ENCODE measurements at places on chromosomes 12 and 14.

DNA sequence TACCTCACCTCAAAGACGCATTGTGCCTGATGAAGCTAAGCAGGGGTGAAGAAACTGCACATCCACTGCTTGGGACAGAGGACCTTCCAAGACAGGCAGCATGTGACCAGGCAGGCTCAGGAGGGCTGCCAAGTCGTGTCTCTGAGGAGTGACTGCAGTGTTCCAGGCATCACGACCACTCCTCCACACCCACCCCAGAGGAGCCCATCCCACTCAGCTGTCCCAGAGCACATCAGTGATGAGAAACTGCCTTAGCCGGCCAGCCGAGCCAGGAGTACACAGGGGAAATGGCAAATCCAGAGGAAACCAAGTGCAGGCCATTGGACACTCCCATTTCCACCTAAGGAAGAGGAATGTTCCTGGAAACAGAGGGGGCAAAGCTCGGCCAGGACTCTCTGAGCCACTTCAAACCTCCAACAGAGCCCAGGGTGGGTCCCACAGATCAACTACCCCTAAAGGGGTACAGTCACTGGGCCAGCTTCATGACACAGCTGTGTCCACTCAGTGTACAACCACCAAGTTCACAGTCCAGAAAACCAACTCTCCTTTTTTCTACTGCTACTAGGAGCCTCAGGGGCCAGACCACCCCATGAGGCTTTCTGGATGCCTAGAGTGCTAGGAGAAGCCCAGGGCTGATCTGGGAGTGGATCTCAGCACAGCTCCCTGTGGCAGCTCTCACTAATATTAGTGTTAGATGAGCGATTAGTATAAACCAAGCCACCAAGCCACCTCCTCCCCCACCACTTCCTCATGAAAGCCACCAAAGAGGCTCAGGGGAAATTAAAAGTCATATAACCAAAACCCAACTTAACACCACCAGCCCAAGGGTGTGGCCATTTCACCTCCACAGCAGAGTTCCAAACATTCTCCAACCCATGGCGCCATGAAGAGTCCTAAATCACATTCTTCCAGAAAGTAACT lies 15.4 kb downstream of the PXN start:
- no peak for DNase-seq

- DNase-seq, result no peak
Measured at GRCh38 chr12:123410041-123410412, 26.1 kb downstream of the KMT5A start.

DNA sequence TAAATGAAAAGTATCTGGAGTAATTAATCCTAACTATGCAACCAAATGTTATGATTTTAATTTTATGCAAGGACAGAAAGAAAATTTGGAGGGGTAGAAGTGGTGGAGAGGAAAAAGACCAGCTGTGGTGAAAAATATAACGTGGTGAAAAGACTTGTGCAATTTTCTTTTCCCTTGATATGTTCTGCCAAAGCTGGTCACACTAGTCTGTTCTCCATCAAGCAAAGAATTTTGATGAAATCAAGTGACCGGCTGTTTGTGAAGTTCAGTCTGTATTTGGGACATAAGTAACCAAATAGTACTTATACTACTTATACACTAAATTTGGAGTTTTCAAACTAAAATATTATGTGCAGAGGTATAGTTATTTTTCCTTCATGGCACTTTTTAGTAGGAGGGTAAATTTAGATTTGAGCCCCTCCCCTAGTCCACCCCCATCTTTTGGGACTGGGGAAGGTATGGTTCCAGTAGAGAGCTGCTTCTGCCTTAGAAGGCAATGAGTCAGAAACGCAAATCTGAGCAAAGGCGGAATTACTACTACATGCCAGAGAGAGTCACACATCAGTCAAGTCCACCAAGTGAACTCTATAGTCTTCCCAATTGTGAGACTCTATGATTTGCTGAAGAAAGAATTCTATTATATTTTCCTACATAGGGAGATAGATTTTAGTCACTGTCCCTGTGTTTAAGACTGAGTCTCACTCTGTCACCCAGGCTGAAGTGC lies 229.7 kb downstream of the SLC25A21 start:
- no peak for DNase-seq

DNA sequence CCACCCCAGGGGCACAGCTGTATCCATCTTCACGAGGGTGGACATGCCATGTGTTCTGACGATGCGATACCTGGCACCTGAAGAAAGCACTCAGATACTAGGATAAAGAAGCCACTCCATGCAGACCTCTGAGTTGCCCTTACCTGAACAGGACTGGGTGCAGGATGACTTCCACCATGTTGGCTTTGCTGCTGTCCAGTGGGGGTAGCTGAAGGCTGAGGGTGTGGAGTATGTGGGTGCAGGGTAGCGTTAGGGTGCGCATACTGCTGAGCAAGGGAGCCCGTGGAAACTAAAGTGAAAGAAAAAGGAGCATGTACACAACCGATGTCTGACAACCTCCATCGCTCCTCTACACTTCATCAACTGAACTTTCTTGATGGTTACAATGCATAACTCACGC lies 51.3 kb downstream of the SH2B3 start:
- DNase-seq, result no peak

DNA sequence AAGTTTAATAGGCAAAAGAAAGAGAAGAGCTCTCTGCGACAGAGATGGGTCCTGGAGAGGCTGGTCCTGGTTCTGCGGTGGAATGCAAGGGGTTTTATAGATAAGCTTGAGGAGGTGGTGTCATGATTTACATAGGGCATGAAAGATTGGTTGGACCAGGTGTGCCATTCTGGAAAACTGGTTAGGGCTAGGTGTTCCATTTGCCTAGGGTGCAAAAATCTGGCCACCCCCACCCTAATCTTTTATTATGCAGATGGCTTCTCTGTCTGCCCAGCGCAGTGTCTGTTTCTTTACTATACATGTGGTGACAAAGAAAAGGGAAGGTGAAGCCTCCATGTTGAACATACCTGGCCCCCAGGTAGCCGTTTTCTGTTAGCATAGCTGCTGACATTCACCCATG lies 65.4 kb downstream of the ERC1 start:
- no peak for DNase-seq

DNA sequence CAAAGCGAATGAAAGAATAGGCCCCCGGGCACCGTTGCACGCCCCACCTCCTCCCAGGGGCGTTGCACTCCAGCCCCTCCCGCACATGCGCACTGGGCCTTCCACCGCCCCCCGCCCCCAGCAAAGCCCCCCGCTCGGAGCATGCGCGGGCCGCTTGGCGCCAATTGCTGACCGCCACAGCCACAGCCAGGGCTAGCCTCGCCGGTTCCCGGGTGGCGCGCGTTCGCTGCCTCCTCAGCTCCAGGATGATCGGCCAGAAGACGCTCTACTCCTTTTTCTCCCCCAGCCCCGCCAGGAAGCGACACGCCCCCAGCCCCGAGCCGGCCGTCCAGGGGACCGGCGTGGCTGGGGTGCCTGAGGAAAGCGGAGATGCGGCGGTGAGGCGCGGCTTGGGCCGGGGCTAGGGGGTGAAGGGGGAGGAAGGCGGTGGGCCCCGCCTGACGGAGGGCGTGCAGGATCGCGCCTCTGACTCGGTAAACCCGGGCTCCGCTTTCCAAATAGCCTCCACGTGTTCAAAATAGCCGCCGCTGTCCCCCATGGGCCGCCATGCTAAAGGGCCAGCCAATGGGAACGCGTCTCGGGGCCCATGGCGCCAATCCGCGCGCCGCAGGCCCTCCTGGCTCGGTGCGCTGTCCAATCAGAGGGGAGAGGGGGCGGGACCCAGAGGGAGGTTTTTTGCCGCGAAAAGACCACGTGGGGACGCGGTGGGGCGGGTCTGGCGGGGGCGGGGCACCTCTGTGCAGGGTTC lies at the start of gene UNG:
UNG (plus strand) TSS at position 163 of the 748 bp plus-strand sequence; CDS start at position 246, 83 bp downstream.
- peak; percentile 99 for DNase-seq

DNA sequence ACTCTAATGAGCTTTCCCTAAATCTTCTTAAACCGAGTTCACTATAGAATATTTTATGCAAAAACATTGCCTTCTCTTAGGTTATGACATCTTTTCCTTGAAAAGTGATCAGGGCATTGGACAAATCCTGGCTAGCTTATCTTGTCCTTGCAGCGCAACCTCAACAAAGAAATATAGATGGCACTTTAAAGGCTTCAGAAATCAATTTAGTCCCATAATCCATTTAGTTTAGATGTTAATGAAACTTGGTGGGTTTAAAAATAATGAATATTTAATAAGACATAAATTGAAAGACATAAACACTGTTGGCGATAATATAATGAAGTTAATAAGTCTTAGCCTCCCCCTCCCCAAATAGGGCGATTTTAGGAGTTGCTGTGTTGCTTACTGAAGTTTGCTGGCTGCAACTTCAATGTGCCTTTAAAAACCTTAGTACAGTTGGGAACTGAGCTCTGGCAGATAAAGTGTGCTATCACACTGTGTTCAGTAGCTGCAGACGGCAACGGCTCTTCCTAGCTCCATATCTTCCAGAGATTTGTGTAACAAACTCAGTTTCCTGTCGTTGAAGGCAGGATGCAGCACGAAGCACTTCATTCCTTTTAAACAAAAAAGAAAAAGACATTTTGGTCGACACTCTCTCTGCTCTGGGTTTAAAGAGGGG lies 19.5 kb downstream of the PLXNC1 start:
- DNase-seq, result no peak

- DNase-seq, result no peak
Measured at GRCh38 chr12:131944601-131945251, 5.0 kb upstream of the EP400 start.

GRCh38 chr12:128685903-128686475 lies 137.8 kb downstream of the SLC15A4 start:
- DNase-seq, result no peak

GRCh38 chr12:81170072-81170471 lies 92.2 kb downstream of the ACSS3 start:
- no peak for DNase-seq

All from NCI-H187 (cell line).